ENCODE measurements at places on chromosomes 11 and 22.

DNA sequence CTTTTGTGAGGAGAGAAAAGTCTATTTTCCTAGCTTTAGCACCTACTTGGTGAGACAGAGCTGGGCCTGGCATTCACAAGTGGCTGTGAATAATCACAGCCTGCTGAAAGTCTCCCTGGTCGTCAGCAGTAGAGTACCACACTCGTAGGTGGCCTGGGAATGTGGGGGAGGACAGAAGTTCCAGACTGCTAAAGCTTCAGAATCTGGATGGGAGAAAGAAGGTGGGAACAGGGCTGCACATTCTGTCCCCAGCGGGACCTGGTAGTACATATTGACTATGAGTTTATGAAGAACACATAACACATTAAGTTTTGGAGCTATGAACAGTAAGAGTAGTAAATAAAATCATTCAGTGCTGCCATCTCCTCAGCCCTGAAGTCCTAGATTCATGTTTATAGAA is 19.0 kb upstream of the LIMK2 start:
- no peak for DNase-seq

DNA sequence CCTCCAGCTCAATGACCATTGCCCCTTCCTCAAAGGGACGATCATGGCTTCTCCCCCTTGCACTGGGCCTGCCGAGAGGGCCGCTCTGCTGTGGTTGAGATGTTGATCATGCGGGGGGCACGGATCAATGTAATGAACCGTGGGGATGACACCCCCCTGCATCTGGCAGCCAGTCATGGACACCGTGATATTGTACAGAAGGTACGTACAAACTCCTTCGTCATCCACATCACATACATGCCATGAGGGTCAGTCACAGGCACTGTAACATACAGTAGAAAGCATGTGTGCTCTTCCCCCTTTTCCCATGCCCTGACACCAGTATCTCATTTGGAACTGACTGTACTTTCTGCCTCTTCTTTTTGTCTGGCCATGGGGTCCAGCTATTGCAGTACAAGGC is 4.0 kb downstream of the TAF10 start:
- no peak for DNase-seq

- no peak for DNase-seq
Measured at GRCh38 chr22:28373831-28374230, 305.8 kb downstream of the TTC28 start.

GRCh38 chr11:134044514-134045284 is 24.2 kb upstream of the JAM3 start:
- no peak for DNase-seq

DNA sequence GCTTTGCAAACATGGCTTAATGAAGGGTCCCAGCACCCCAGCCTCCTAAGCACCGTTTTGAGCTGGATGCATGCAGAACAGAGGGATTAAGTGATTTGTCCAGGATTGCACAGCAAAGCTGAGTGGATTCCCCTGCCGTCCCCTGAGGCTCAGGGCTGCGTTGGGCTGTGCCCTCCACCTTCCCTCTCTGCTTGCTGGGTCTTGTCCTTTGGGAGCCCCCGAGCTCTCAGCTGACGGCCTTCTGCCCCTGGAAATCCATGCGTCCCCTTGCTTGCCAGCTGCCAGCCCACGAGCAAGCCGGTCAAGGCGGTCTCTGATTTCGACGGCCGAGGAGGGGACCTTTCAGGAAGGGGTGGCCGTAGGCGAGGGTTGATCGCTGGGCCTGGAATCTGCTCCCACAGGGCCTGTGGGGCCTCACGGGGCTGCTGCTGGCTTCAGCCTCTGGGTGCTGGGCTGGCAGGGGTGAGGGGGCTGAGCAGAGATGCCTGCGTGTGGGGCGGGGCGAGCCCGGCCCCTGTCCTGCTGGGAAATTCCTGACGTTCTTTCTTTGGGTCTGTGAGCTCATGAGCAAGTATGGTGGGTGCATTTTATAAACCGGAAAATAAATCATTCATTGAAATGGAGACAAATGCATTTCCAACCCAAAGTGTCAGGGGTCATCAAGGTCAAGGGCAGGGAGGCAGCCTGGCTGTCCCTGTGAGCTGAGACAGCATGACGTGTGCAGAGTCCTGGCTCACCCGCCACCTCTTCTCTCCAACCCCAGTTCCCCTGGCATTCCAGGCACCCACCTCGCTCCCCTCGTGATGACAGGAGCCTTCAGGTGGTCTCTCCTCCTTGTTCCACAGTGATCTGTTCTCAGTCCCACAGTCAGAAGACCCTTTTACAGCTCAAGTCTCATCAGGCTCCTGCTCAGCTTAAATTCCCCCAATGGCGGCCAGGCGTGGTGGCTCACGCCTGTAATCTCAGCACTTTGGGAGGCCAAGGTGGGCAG is 28.1 kb downstream of the FGF4 start:
- DNase-seq = no peak

- DNase-seq = no peak
Measured at GRCh38 chr11:63843041-63843440, 4.1 kb downstream of the MARK2 start.

GRCh38 chr11:113553235-113553634 is 78.0 kb upstream of the DRD2 start:
- DNase-seq = no peak

GRCh38 chr11:127118811-127119210 is 118.2 kb upstream of the KIRREL3 start:
- no peak for DNase-seq

GRCh38 chr11:113404859-113405430 is 17.4 kb downstream of the ANKK1 start:
- DNase-seq = no peak

DNA sequence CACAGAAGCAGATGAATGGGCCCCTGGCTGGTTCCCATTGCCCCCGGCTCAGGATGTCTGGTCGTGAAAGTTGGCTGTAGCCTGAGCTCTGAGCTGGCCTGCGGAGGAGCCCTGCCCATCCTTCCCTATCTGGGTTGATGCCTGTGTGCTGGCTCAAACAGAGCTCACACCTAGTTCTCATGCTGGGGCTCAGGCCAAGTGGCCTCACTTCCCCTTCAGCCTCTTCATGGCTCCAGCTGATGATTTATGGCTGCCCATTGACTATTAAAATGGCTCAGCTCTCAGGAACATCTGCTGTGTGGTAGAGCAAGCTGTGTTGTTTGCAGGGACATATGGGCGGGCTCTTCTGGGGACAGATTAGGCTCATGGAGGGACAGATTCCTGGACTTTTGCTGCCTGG is 64.7 kb downstream of the ADAMTS15 start:
- DNase-seq = no peak

- no peak for DNase-seq
Measured at GRCh38 chr11:126134461-126135155, 71.9 kb upstream of the CDON start.

DNA sequence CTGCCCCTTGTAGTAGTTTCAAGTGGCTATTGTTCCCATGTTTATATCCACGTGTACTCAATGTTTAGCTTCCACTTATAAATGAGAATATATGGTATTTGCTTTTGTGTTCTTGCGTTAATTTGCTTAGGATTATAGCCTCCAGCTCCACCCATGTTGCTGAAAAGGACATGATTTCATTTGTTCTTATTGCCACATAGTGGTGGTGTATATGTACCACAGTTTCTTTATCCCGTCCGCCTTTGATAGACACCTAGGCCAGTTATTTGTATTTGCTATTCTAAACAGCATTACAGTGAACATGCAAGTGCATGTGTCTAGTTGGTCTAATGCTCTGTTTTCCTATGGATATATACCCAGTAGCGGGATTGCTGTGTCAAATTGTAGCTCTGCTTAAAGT is 6.8 kb downstream of the OR51B2 start:
- no peak for DNase-seq

GRCh38 chr11:104968856-104969776 is 742 bp upstream of the CASP4 start:
- no peak for DNase-seq

- DNase-seq = no peak
Measured at GRCh38 chr11:69374110-69374945, 80.4 kb downstream of the MYEOV start.

GRCh38 chr22:42794551-42795510 is 62.2 kb downstream of the ARFGAP3 start:
- DNase-seq = no peak
